ENCODE measurements at places on chromosomes 3 and 15.

- no peak for DNase-seq
These were observed at the start of gene RBPMS2 for GRCh38 chr15:64775551-64776401. RBPMS2 (minus strand) TSS chr15:64775589; CDS start chr15:64775319, 270 bp downstream.

GRCh38 chr15:75062706-75063105 is 39.3 kb downstream of the PPCDC start:
- DNase-seq = no peak

GRCh38 chr3:9448071-9448470 is 50.7 kb downstream of the SETD5 start:
- no peak for DNase-seq

DNA sequence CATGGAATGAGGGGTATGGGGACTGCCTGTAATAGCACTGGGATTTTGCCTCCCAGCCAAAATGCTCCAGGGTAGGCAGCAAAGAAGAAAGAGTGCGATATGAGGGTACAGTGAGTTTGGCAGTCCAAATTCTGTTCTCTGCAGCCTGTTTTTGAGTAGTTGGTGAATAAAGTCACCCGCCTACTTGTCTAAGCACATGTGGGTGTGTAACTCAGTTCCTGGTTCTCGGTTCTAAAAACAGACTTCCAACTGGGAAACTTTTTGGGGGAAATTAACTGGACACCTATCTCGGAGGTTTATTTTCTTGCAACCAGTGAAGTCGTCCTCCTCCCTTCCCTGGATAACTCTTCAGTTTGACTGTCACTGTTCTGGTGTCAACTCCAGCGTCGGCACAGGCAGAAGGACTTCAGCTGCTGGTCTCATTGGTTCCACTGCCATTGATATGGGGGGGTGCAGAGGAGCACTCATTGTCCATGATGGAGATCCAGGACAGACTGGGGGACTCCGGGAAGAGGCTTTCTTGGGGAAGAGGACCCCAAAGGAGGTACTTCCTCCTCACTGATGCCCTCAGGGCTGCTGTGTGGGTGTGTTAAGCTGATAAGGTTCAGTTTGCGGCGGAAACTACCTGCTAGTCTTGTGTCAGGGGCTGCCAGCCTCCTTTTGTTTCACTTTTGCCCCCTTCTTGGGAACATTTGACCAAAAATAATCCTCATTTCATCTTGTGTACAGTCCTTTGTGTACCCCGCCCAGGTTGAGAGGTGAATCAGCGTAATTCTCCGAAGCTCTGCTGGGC is 13.2 kb downstream of the GHRL start:
- no peak for DNase-seq

DNA sequence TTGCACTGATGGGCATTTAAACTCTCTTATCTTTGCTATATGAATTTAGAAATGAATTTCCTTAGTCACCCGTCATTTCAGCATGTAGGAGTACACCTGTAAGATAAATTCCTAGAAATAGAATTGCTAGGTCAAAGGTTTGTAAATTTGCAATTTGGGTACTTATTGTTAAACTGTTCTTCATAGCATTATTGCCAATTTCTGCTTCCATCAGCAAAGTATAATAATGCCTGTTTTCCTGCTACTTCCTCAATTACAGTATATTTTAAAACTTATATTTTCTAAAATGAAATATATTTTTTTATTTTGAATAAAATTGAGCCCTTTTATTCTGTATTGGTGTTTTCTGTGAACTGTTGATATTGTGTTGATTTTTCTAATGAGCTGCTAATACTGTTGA is 16.3 kb upstream of the MCF2L2 start:
- no peak for DNase-seq

DNA sequence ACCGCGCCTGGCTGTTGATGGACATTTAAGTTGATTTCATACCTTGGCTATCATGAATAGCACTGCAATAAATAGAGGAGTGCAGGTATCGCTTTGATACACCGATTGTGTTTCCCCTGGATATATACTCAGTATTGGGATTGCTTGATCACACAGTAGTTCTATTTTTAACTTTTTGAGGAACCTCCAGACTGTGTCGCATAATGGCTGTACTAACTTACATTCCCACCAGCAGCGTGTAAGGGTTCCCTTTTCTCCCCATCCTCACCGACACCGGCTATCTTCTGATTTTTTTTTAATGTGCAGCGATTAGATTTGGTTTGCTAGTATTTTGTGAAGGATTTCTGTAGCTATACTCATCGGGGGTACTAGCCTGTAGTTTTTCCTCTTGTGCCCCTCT is 16.0 kb downstream of the RUBCN start:
- no peak for DNase-seq

- peak; percentile 65 for DNase-seq
These were observed 4.8 kb upstream of the CDAN1 start for GRCh38 chr15:42741710-42742109.

DNA sequence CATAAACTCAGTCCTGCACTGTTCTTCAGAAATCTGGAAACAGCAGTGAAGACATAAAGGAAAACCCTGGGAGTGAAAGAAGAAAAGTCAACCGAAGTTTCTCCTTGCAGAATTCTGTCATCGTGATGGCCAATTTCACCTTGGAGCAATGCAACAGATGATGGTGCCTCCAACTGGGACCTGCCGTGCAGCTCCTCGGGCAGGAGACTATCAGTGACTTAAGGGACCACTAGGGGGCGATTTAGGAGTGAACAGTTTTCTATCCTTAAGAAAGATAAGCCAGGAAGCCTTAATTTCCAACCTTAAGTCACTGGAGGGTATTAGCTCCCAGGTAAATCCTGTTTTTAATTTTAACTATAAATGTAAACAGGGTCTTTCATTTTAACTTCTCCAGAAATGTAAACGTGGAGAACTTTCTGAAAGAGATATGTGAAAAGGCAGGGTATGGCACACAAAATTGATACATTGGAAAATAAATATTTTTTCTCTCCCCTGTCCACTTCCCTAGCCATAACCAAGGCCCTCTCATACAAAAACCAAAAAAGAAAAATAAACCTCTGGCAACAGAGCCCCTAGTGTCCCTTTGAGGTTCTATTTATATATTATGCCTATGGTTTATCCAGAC is 116.3 kb downstream of the PDZRN3 start:
- peak; percentile 67 for DNase-seq

DNA sequence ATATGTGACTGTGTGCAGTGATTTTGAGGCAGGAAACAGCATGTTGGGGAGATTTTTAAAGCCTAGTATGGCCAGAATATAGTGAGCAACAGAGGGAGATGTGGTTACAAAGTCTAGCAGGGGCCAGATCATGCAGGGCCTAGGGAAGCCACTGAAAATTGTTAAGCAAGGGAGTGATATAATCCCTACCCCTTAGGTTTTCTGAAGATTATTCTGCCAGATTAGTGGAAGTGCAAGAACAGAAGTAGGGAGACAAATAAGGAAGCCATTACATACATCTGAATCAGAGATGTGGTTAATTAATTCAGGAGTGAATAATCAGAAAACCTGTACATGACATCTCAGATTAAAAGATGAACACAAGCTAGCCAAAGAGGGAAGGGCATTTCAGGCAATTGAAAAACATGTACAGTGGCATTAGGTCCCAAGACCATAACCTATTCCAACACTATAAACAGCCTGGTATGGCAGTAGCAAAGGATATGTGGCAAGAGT is 54.8 kb downstream of the MSL2 start:
- peak; percentile 41 for DNase-seq

GRCh38 chr15:74034206-74034755 is 39.8 kb downstream of the PML start:
- no peak for DNase-seq

- DNase-seq = peak; percentile 51
These were observed 127.4 kb upstream of the ADAMTS9 start for GRCh38 chr3:64815195-64815631.

DNA sequence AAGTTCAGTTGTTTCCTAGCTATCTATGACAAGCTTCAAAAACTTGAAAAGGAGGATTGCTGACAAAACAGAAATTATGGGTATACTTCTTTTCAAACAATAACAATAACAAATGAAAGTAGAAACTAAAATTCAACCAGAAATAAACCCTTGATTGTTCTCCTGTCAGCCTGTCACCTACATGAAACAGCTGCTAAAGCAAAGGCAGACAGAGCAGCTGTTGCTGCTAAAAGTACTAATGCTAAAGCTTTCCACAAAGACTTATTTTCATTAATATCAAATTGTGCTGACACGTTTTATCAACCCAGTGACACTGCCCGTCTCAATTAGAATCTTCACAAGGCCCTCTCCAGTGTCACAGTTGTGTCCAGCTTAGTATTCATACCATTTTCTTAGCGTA is 533.2 kb upstream of the GBE1 start:
- DNase-seq = no peak

- DNase-seq = no peak
These were observed 111.7 kb upstream of the SMAD3 start for GRCh38 chr15:66953523-66954229.

DNA sequence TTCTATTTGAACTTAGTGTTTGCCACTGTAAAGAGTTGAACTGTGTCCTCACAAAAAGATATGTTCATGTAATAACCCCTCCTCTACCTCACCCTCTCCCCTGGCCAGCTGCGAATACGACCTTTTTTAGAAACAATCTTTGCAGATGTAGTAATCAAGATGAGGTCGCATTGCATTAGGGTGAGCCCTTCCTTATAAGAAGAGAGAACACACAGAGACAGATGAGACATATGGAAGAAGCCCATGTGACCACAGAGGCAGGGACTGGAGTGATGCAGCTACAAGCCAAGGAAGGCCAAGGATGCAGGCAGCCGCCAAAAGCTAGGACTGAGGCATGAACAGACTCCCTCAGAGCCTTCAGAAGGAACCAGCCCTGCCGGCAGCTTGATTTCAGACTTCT is 27.6 kb downstream of the GPR176 start:
- DNase-seq = peak; percentile 24

- DNase-seq = no peak
These were observed 34.0 kb downstream of the TKT start for GRCh38 chr3:53221827-53222182.

GRCh38 chr3:126935756-126936509 is 47.0 kb upstream of the PLXNA1 start:
- no peak for DNase-seq

DNA sequence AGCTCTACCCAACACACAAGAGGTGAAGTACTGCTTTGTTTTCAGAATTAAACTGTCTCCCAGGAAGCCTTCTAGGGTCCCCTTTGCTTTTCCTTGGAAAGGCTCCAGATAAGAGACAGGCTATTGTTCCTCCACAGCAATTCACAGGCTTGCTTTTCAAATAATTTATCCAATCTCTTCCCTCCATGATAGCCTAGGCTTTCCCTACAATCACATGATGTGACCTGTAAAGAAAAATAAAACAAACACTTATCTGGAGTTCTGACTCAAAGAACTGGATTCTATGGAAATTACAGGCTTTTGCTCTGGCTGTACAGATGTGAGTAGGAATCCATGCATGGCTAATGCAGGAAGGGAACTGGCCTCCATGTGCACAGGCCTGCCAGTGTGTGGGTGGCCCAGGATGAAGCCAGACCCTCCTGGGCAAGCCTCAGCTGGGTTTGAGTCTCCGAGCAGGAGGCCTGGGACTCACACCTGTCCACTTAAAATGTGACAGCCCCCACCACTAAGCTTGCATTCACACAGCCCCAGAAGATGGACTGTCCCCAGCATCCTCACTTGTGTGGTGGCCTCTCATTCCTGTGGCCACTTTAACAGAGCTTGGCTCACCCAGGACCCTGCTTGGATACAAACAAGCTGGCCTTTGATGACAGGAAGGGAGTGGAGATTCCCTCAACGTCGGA is 75.8 kb upstream of the LEKR1 start:
- DNase-seq = peak; percentile 60

DNA sequence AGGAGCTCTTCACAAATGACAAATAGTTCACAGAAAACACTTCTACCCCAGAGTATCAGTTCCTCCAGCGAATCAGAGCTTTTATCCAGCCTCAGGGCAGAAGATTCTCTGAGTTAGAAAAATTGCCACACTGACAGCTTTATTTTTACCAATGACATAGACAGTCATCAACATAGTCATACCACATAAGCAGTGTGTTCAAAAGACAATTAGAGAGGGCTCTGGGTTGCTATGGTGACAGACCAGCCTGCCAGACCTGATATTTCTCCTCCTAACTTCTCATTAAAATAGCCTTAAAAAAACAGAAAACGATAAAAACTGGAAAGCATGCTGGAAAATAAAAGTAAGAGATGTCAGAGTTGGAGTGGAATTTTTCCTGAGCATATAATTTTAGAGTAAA is 45.9 kb upstream of the COL6A5 start:
- no peak for DNase-seq

DNA sequence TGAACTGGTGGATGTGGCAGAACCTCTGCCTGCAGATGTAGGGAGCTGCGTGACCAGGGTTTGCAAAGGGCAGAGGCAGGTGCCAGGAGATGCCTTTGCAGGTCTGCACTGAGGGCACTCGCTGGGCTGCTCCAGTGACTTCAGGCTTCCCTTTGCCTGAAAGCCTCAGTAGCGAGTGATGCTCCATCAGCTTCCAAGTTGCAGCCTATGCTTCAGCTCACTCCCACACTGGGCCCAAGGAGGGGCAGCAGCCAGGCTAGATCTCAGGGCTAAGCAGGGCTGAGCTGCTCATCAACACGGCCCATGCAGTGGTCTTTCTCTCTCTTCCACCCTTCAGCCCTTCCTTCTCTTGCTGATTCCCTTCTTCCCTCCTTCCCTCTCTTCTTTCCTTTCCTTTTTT is 78.3 kb upstream of the RGMA start:
- DNase-seq = no peak

GRCh38 chr3:59286791-59287531 is 237.1 kb upstream of the CFAP20DC start:
- peak; percentile 51 for DNase-seq

DNA sequence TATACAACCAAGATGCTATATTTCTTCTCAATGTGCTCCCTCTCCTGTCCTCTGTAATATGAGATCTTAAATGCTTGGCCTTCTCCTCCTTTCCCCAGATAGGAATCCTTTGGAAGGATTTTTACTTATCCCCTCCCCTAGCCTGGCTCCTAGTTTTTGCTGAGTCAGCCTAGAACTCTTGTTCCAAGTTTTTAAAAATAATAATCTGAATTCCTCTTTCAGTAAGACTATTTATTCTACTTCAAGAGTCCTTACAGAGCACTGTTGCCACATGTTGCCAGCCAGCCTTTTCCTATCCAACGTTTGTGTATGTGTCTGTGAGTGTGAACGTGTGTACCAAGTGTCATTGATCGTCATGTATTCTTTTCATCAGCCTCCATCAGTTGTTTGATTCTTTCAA is 11.0 kb upstream of the KCNMB2 start:
- peak; percentile 40 for DNase-seq

DNA sequence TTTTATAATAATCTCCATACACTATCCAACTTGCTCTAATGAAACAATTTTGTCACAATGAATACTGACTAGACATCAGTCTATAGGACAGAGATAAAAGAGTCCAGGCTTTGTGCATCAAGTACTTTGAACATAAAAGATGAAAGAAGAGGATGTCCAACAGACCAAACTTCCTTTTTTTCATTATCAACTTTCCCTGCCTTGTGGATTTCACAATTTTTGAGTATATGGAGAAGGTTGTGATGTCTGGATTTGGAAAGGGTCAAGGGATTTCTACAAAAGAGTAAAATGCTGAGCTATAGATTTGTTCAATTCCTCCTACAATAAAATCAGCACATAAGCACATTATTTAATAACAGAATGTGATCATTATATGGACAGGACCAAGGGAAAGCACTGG is 25.7 kb downstream of the CD47 start:
- no peak for DNase-seq

All from fibroblast of skin of right quadriceps (primary cell).